ENCODE measurements at places on chromosomes 6 and 20. TPM values are rescaled to one million over a fixed set of nuclear protein-coding genes. Genes with fewer than 3 reads are reported as not detected.
A peak's percentile ranks its signal among the peaks of the same experiment; 100 is the strongest.

DNA sequence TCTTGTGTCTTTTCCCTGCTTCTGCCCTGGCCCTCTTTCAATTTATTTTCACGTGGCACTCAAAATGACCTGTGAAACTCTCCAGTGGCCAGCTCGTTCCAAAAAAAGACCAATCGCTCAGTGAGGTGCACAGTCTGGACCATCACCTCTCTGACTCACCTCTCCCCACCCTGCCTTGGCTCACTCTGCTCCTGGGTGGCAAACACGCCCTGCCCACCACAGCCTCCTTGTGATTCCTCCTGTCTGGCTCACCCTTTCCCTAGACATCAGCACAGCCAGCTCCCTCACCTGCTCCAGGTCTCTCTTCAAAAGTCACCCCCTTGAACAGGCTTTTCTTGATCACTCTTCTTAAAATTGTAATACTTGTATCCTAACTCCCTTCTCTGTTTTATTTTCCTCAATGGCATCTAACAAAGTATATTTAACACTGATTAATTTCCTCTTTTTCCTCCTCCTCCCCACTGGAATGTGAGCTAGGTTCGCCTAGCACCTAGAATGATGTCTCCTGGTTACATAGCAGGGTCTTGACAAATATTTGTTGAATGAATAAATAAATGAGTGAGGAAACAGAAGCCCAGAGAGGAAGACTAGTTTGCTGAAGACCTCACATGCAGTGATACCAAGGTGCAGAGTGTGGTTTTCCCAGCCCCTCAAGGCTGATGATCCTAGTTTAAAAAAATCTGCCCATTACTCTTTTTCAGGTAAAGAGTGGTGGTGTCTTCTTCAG, 109.0 kb downstream of the GJA10 start:
- H3K36me3 ChIP-seq, result peaks cover 37% of the 10 kb centered on the region
- DNase-seq, result no peak
- no peak overlapping the region for H3K4me3 ChIP-seq
- H3K4me1 ChIP-seq, result peaks cover 14% of the 10 kb centered on the region

Gene CST11
- not detected for total RNA-seq

Gene LST1
- 105 TPM for total RNA-seq

DNA sequence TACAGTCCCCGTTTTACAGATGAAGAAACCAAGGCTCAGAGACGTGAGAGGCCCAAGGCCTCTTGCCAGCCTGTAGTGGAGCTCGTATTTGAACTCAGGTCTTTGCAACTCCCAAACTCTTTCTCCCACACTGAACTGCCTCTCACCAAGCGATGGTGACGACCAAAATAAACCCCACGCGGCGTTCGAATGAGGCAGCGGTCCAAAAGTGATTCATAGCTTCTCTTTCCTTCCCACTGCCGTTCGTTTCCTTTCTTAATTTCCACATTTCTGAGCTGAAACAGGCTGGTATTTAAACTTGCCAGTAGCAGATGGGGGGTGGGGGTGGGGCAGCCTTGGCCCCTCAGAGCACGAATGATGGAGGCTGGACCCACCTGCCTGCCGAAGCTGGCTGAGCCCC, 252.9 kb upstream of the KCNG1 start:
- no peaks in the 10 kb centered on the region for H3K4me1 ChIP-seq
- H3K27me3 ChIP-seq, result peaks cover 17% of the 10 kb centered on the region
- no peak overlapping the region for H3K4me3 ChIP-seq
- H3K36me3 ChIP-seq, result no peaks in the 10 kb centered on the region
- no peak overlapping the region for H3K27ac ChIP-seq
- no peak for DNase-seq

DNA sequence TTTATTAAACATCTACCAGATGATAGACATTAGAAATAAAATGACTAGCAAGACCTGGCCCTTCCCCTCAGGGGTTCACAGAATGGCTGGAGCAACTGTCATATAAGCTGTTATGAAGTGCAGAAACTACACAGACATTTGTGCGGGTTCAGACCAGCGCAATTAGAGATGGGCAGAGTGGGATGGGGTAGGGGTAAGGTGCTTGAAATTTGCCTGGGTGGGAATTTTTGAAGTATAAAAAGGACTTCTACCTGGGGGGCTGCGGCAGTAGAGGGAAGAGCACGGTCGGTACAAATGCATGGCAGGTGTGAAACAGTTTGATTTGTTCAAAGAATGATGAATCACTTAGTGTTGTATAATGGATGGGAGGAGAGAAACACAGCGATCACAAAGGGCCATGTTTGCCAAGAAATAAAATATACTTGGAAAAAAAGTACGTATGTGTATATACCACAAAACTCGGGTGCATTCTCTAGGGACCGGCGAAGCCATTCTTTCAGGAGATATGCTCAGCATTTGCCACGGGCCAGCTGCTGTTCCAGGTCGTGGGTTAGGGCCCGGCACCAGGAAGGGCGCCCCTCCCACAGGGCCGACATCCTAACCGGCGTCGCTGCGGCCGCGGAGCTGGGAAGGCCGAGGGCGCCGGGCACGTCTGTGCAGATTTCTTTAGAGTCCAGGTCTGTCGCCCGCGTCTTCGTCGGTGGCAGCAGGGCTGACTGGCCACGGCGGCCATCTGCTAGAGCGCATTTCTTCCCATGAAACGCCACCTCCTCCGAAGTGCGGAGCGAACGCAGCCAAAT, 809 bp upstream of the NOL7 start:
- H3K36me3 ChIP-seq, result peaks cover 10% of the 10 kb centered on the region
- H3K27ac ChIP-seq, result peak overlapping the region; percentile 96
- H3K4me1 ChIP-seq, result peaks cover 41% of the 10 kb centered on the region
- DNase-seq, result no peak
- peak overlapping the region; percentile 98 for H3K4me3 ChIP-seq

DNA sequence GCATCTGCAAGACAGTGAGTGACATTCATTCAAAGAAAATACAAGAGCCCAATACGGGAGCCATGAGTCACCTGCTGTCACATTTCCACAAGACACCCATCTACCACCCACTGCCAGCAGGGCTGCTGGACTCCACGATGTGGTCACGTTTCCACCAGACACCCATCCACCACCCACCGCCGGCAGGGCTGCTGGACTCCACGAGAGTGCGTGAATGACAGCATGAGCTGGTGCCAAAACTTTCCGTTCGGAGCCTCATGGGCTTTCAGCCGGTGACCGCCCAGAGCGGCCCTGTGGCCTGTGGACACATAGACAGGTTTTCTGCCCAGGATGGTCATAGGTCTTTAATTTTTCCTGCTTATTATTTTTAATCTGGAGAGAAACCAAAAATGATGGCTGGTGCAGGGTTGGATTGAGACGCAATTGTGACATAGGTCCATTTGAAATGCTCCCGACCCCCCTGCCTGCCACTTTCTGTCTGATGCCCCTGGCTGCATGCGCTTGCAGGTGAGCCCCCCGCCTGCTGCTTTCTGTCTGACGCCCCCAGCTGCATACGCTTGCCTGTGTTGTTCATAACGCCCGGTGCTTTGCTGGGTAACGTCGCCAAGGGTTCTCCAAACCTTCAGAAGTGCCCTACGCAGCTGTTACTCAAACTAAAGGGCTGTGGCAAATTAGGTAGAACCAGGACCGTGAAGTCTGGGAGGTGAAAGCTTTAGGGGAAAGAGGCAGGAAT, 59.1 kb upstream of the SMOC2 start:
- H3K4me3 ChIP-seq, result no peak overlapping the region
- no peaks in the 10 kb centered on the region for H3K27me3 ChIP-seq
- H3K27ac ChIP-seq, result no peak overlapping the region
- DNase-seq, result no peak
- H3K4me1 ChIP-seq, result no peaks in the 10 kb centered on the region
- H3K36me3 ChIP-seq, result no peaks in the 10 kb centered on the region

DNA sequence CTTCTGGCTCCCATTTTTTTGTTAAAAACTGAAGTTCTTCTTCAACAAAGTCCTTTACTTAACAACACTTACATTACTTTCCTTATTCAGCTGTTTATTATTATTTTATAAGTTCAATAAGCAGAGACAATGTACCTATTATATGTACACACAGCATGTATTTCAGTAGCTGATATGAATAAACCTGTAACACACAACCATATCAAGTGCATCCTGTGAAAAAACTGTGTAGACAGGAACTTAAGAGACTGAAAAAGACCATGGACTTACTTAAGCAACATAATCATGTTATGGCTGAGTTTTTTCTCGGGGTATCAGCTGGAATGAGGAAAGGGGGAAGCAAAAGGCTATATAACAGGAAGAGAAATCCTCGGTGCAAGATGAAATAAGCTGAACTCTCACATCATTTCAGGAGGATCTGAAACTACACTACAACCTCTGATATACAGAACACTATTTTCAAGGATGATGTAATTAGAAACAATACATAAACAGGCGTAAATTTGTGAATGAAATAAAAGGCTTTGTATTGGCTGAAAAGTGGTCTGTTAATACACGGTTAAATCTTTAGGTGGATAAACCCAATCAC, 70.9 kb downstream of the REV3L start:
- H3K4me1 ChIP-seq, result peaks cover 2% of the 10 kb centered on the region
- H3K27me3 ChIP-seq, result no peaks in the 10 kb centered on the region
- peaks cover 22% of the 10 kb centered on the region for H3K36me3 ChIP-seq

DNA sequence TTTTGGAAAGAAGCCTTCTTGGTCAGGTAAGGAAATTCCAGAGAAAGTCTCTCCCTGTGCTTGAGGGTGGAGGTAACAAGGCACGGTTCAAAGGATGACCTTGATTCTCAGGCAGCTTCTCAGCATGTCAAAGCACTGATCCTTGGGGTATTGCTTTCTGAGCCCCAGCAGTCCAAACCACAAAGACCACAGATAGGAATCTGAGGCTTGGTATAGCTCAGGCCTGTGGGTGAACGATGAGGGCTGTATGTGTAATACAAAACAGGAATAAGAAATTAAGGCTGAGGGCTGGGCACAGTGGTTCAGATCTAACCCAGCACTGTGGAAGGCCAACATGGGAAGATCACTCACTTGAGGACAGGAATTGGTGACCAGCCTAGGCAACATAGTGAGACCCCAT, 70.2 kb upstream of the SLC22A1 start:
- no peak overlapping the region for H3K27ac ChIP-seq
- no peaks in the 10 kb centered on the region for H3K27me3 ChIP-seq

Gene RAET1L
- not detected for total RNA-seq

- no peaks in the 10 kb centered on the region for H3K27me3 ChIP-seq
- no peaks in the 10 kb centered on the region for H3K36me3 ChIP-seq
- no peak overlapping the region for H3K27ac ChIP-seq
- DNase-seq, result no peak
- no peaks in the 10 kb centered on the region for H3K4me1 ChIP-seq
Observed at GRCh38 chr6:97925504-97925903, 642.5 kb upstream of the MMS22L start.

DNA sequence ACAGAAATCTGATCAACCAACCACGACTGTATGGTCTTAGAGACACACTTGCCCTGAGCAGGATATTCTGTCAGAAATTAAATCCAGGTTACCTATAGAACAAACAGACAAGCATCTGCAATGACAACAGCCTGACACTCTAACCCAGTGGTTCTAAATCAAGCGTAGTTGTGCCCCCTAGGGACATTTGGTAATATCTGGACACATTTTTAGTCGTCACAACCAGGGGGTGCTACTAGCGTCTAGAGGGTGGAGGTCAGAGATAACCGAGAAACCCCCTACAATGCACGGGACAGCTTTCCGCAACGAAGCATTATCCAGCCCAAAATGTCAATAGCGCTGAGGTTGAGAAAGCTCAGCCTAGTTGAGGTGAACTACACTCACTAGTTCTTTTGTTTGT, 32.3 kb downstream of the ID4 start:
- DNase-seq, result no peak
- H3K36me3 ChIP-seq, result no peaks in the 10 kb centered on the region
- no peak overlapping the region for H3K27ac ChIP-seq
- no peaks in the 10 kb centered on the region for H3K4me1 ChIP-seq
- no peaks in the 10 kb centered on the region for H3K27me3 ChIP-seq
- H3K4me3 ChIP-seq, result no peak overlapping the region

Gene QRSL1
- 12.1 TPM for total RNA-seq

Gene ADGRF5
- not detected for total RNA-seq

DNA sequence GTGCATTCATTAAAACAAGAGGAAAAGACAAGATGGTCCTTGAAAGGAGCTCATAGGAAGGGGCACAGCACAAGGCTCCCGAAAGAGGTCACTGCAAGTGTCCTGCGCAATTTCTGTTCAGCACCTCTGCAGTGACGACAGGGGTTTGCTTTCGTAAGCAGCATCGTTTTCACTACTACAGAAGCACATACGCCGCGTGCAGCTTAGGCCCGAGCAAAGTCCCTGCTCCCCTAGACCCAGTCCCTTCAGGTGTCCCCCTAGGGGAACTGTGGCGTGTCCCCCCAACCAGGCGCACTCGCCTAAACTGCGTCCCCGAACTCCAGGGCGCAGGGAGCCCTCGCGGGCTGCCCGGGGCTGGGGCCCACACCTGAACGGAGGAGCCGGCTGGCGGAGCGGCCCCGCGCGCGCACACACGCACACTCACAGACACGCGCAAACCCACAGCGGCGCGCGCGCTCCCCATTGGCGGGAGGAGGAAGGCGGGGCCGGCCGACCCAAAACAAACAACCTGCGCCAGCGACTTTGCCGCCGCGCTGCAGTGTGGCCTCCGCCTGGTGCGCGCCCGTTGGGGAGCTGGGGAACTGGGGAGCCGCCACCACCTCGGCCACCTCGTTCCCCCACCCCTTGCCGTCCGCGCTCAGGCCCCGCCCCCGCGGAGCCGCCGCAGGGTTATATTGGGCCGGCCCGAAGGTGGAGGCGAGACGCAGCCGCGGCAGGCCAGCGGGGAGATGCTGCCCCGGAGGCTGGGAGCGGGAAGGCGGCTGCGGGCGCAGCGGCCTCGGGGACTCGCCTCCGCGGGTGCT, at the start of gene FOXQ1:
TSS of gene FOXQ1 (plus strand) at position 699 of the 803 bp plus-strand sequence. CDS start 607 bp downstream, outside the sequence.
- H3K27ac ChIP-seq, result peak within 1 kb of the TSS; percentile 71
- H3K36me3 ChIP-seq, result peaks cover 2% of the 10 kb centered on the region
- peaks cover 76% of the 10 kb centered on the region for H3K27me3 ChIP-seq
- peak; percentile 51 for DNase-seq
- peak within 1 kb of the TSS; percentile 76 for H3K4me3 ChIP-seq
- peaks cover 13% of the 10 kb centered on the region for H3K4me1 ChIP-seq

Gene SLC12A5
- 1.6 TPM for total RNA-seq

DNA sequence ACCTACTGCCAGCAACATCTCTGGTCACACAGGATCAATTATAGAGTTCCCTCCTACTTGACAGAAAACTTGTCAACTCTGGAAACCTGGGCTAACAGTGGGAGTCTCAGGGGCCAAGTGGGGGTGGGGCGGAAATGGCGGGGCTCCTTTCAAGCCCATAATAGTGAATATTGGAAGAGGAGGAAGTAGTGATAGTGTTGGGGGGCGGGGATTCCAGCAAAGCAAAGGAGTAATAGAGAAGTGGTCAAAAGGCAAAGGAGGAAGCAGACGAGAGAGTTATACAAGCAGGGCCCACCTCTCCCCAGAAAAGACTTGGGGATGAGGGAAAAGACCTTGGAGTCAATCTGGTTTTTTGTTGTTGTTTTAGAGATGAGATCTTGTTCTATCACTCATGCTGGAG, 2.1 kb downstream of the DEF6 start:
- no peak for DNase-seq
- H3K4me1 ChIP-seq, result peaks cover 56% of the 10 kb centered on the region
- H3K36me3 ChIP-seq, result peaks cover 30% of the 10 kb centered on the region
- no peaks in the 10 kb centered on the region for H3K27me3 ChIP-seq

- H3K27ac ChIP-seq, result no peak overlapping the region
- DNase-seq, result no peak
- H3K27me3 ChIP-seq, result peaks cover 5% of the 10 kb centered on the region
- H3K4me1 ChIP-seq, result no peaks in the 10 kb centered on the region
Observed at GRCh38 chr6:154520280-154520679, 9.8 kb upstream of the CNKSR3 start.

Gene ITPA
- 44.4 TPM for total RNA-seq
